ENCODE measurements at places on chromosomes 1 and 21. TPM values are rescaled to one million over a fixed set of nuclear protein-coding genes. Genes with fewer than 3 reads are reported as not detected.
A peak's percentile ranks its signal among the peaks of the same experiment; 100 is the strongest.

- no peak for DNase-seq
Observed at GRCh38 chr21:17488620-17489019, 24.2 kb upstream of the CXADR start.

DNA sequence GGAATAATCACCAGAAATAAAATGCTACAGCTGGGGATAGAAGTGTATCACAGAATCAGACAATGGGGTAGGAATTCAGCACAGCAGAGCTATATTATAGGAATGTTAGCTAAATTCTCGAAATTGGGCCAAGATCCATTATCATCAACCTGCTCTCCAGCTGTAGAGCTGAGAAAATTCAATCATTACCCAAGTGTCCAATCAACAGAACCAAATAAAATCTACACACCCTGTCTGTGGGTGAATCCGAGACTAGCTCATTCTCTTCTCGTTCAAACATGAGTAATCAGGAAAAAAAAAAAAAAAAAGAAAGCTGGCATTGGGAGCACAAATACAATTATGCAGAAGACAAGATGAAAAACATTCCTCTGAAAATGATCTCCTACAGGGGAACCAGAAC, 119.2 kb downstream of the CDC7 start:
- DNase-seq: no peak

- no peak for DNase-seq
Observed at GRCh38 chr1:233998891-233999290, 94.4 kb downstream of the SLC35F3 start.

DNA sequence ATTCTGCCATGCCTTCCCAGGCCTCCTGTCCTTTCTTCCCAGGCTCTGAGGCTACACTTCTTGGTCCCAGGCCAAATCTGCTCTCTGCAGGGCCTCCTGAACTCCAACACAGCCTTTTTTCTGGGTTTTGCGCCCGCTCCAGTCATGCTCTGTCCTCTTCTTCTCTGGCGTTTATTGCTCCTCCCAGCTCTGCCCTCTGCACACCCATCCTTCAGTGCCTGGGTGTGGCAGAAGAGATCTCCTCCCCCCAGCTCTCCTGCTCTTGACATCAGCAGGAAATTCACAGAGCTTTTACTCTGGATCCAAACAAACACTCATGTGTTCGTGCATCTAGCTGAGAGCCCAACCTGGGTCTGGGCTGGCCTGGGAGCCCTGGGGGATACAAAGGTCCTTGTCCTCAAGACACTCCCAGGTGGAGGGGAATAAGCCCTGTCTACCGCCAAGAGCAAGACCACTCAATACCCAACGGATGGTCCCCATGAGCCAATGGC, 22.9 kb upstream of the EPS8L3 start:
- peak; percentile 22 for DNase-seq

DNA sequence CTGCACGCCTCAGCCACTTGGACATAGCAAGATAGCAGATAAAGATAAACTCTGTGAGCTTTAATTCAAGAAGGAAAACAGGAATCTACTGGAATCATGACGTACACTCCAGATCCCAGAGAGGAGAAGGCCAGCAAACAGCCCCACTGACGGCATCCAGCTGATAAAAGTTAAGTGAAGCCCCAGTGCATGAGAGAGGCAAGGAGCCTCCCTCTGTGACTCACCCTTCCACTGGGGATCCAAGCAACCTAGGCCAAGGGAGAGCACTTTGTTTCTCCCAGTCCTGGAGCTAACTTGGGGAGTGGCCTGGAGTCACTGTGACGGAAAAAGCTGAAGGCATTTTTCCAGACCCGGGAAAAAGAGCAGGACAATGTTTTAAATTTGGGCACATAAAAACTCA, 270.0 kb downstream of the AKT3 start:
- DNase-seq: no peak

MMEL1 gene
- total RNA-seq: 4.1 TPM

BMP8B gene
- 0.67 TPM for total RNA-seq

ST6GALNAC5 gene
- total RNA-seq: not detected
